ENCODE measurements at places on chromosomes 1 and 21. TPM values are rescaled to one million over a fixed set of nuclear protein-coding genes. Genes with fewer than 3 reads are reported as not detected.

DNA sequence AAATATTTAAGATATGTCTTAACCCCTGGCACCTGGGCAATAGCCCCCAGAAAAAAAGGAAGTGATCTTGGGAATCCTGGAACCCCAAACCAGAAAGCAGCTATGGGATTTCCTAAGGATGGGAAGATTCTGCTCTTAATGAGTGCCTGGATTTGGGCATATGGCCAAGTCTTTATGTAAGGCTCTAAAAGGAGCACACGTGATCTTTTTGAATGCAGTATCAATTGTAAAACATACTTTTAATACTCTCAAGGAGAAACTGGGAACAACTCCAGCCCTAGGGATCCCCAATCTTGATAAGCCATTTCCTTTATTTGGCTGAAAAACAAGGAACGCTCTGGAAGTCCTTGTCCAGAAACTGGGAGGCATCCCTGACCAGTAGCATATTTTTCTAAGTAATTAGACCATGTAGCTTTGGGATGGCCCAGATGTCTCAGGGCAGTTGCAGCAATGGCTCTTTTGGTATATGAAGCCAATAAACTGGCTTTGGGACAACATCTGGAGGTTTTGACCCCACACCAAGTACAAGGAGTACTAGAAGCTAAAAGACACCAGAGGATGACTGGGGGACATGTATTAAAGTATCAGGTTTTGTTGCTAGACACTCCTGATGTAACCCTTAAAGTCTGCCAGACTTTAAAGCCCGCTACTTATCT is 80.9 kb upstream of the KIAA0040 start:
- no peaks in the 10 kb centered on the region for H3K4me1 ChIP-seq
- no peak overlapping the region for H3K4me3 ChIP-seq
- no peak overlapping the region for H3K27ac ChIP-seq
- no peak for DNase-seq
- H3K27me3 ChIP-seq: no peaks in the 10 kb centered on the region
- H3K36me3 ChIP-seq: no peaks in the 10 kb centered on the region

DNA sequence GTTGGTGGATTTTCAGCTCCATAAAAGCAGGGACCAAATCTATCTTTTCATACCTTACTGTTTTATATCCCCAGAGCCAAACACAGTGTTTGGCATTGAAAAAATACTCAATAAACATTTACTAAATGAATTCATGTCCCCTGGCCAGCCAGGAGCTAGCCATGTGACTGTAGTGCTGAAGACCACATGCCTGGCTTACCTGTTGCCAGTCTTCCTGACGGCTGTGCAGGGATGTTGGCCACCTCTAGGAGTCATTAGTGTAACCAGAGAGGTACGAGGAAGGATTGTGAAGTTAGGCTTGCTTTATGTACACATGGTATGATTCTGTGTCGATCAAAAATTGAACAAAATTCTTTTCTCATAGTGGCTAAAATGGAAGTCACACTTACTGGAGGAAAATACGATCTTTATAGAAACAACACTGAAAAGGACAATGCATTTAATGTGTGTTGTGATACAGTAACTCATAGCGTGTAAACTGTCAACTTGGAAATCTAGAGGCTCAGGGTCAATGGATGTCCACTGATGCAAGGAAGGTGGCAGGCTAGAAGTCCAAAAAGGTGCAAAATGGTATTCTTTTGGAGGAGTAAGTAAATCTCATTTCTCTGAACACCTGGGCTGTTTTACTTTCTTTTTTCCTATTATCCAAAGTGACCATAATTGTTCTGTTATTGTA is 60.9 kb downstream of the FGGY start:
- no peak overlapping the region for H3K27ac ChIP-seq
- peaks cover 40% of the 10 kb centered on the region for H3K4me1 ChIP-seq
- peaks cover 2% of the 10 kb centered on the region for H3K27me3 ChIP-seq
- no peak for DNase-seq
- no peak overlapping the region for H3K4me3 ChIP-seq

- peaks cover 5% of the 10 kb centered on the region for H3K27me3 ChIP-seq
- DNase-seq: no peak
- H3K36me3 ChIP-seq: peaks cover 15% of the 10 kb centered on the region
Measured at GRCh38 chr1:24828887-24829192, 83.6 kb downstream of the CLIC4 start.

- no peaks in the 10 kb centered on the region for H3K36me3 ChIP-seq
- peak; percentile 35 for DNase-seq
- H3K27ac ChIP-seq: no peak overlapping the region
Measured at GRCh38 chr1:232704694-232705680, 75.1 kb upstream of the SIPA1L2 start.

GRCh38 chr1:27298632-27299384 is 23.2 kb upstream of the TMEM222 start:
- H3K27ac ChIP-seq: peak overlapping the region; percentile 98
- DNase-seq: no peak
- no peaks in the 10 kb centered on the region for H3K36me3 ChIP-seq
- peak overlapping the region; percentile 51 for H3K4me3 ChIP-seq
- peaks cover 44% of the 10 kb centered on the region for H3K4me1 ChIP-seq

DNA sequence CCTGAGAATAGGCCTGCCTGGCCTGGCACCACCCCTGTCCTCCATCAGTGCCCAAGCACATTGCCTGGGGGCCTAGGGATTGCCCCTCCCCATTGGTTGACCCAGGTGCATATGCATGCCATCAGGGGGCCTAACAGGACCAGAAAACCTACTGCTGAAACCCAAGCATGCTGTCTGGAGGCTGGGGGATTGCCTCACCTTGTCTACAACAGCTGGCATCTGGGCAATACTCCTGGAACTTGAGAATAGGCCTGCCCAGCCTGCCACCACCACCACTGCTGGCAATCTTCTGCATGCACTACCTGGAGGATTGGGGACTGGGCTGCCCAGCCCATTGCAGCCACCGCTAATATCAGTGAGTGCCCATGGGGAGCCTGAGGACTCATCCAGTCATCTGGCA is 56.1 kb upstream of the BCL10 start:
- DNase-seq: no peak
- peaks cover 16% of the 10 kb centered on the region for H3K27me3 ChIP-seq
- H3K4me3 ChIP-seq: no peak overlapping the region

DNA sequence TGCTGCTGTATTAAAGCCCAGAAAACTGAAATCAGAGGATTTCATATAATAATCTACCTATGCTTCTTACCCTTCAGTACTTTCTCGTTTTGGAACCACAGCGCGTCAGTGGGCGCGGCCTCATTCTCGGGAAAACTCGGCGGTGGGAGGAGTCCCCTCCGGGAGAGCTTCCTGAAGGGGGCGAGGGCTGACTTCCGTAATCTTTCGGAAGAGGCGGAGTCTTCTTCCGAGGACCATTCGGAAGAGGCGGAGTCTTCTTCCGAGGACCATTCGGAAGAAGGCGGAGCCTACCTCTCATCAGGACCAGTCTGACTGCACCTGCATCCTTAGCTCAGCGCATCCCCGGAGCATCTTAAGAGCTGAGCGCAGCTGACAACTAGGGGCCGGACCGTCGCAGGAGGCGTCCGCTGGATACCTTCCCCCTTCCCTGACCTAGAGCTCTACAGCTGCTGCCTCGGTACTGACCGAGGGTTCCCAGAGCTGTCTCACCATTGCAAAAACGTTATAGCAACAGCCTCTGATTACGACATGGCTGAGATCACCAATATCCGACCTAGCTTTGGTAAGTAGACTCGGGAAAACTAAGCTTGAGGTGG is at the start of gene SYT11:
Gene SYT11, plus strand, starts transcription at position 334 of the 596 bp plus-strand sequence. Its CDS starts 195 bp downstream, at position 529.
- H3K4me1 ChIP-seq: peaks cover 56% of the 10 kb centered on the region
- peaks cover 14% of the 10 kb centered on the region for H3K36me3 ChIP-seq
- peak; percentile 94 for DNase-seq
- H3K27ac ChIP-seq: peak within 1 kb of the TSS; percentile 93
- H3K4me3 ChIP-seq: peak within 1 kb of the TSS; percentile 94
- H3K27me3 ChIP-seq: no peaks in the 10 kb centered on the region

GRCh38 chr1:940107-941014 is 16.6 kb downstream of the SAMD11 start:
- H3K27ac ChIP-seq: peak overlapping the region; percentile 52
- peaks cover 3% of the 10 kb centered on the region for H3K27me3 ChIP-seq
- no peaks in the 10 kb centered on the region for H3K36me3 ChIP-seq
- H3K4me3 ChIP-seq: peak overlapping the region; percentile 59

DNA sequence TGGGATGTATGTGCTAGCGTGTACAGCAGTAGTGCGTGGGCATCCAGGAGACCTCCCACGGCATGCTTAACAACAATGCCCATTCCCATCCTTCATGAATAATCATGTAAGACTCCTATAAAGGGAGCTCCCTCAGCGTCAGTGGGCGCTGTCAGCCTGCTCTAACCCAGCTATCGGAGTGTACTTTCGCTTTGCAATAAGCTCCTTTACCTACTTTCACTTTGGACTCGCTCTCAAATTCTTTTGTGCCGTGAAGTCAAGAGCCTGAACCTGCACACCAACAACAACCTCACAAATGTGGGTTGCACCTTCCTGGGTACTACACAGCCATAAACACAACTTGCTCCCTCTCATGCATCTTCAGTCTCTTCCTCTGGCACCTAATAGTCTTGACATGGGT is 114.8 kb upstream of the PAXBP1 start:
- H3K27ac ChIP-seq: no peak overlapping the region
- H3K36me3 ChIP-seq: no peaks in the 10 kb centered on the region
- DNase-seq: no peak
- H3K27me3 ChIP-seq: peaks cover 31% of the 10 kb centered on the region
- peaks cover 24% of the 10 kb centered on the region for H3K4me1 ChIP-seq

GRCh38 chr1:90557706-90558105 is 159.4 kb downstream of the BARHL2 start:
- H3K36me3 ChIP-seq: peaks cover 5% of the 10 kb centered on the region
- H3K4me3 ChIP-seq: no peak overlapping the region
- no peak for DNase-seq
- H3K4me1 ChIP-seq: no peaks in the 10 kb centered on the region
- no peak overlapping the region for H3K27ac ChIP-seq

DNA sequence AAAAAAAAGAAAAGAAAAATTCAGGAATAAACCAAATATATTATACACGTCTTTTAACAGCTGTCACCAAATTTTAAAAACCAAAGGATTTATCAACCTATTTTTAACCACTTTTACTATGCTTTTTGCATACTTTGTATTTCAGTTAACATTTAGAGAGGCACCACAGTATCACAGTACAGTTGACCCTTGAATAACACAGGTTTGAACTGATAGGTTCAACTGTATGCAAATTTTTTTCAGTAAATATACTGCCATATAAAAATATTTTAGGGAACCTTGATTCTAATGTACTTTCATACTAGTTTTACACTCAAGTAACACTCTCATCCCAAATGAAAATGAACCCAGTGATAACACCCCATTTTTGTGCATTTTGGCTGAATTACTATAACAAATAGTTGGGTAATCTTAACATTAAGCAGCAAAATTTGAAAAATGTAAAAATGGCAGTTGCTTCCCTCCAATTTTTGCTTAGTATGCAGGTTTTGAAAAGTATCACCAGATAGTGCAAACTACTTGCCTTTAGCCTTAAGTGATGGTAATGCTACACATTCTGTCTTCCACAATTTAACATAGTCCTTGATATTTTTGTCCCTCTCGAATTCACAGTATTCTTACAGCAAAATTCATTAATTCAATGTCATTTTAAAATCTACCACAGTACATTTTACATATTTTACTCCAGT is 10.8 kb upstream of the ADCY10 start:
- peaks cover 30% of the 10 kb centered on the region for H3K4me1 ChIP-seq
- DNase-seq: no peak
- no peaks in the 10 kb centered on the region for H3K27me3 ChIP-seq

DNA sequence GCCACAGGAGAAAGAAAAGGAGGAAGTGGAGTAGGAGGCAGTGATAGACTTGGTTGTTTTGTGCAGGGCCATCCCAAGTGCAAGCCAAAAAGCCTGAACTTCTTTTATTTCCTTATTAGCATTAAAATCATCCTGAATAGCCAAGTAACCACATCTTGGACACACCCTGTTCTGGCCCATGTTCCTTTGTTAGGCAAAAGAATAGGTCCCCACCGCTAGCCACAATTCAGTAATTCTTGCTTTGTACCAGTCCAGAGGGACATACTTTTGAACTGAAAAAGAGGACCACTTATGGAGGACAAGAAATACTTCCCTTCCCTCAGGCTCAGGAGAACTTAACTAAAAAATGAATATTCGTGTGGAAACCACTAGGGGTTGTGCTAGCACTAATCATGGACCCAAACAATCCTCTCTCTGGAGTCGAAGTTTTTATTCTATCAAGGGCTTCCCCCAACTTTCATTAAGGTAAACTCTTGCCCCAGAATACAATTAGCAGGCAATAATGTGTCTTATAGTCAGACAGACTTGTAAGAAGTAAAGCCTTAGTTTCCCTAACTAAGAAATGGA is 19.4 kb downstream of the TNFSF4 start:
- H3K4me1 ChIP-seq: peaks cover 37% of the 10 kb centered on the region
- H3K36me3 ChIP-seq: peaks cover 5% of the 10 kb centered on the region
- no peak for DNase-seq
- H3K27me3 ChIP-seq: peaks cover 3% of the 10 kb centered on the region
- H3K27ac ChIP-seq: no peak overlapping the region

DNA sequence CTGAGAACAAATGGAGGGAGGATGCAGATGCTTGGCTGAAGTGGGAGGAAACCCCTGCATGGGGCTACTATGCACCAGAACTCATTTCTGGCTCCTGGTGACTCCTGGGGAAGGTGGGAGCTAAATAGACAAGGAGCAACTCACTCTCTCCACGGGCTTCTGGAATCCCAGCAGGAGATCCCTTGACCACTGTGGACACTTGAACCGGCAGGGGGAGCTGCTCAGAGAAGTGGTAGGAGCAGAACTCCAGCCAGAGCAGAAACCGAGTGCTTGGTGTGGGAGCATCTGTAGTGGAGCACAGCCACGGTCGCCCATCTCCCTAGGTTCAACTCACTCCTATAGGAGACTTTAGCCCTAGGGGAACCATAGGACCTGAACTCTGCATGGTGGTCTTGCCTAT is 205.6 kb upstream of the GJB5 start:
- no peaks in the 10 kb centered on the region for H3K4me1 ChIP-seq
- H3K4me3 ChIP-seq: no peak overlapping the region
- no peak overlapping the region for H3K27ac ChIP-seq
- H3K36me3 ChIP-seq: peaks cover 7% of the 10 kb centered on the region

GRCh38 chr1:230148768-230149469 is 81.9 kb downstream of the GALNT2 start:
- H3K36me3 ChIP-seq: no peaks in the 10 kb centered on the region
- no peaks in the 10 kb centered on the region for H3K27me3 ChIP-seq
- peaks cover 17% of the 10 kb centered on the region for H3K4me1 ChIP-seq
- no peak for DNase-seq
- no peak overlapping the region for H3K4me3 ChIP-seq
- no peak overlapping the region for H3K27ac ChIP-seq

S100A3 gene
- total RNA-seq: 5.1 TPM

PCBP3 gene
- total RNA-seq: not detected

NBPF6 gene
- total RNA-seq: not detected
